ENCODE measurements at places on chromosomes 1 and 21. TPM values are rescaled to one million over a fixed set of nuclear protein-coding genes. Genes with fewer than 3 reads are reported as not detected.

The TRIM67 gene
- not detected for total RNA-seq

The FABP3 gene
- total RNA-seq: 2.7 TPM

The CLCNKB gene
- total RNA-seq: not detected

The KCNC4 gene
- 1.1 TPM for total RNA-seq

DNA sequence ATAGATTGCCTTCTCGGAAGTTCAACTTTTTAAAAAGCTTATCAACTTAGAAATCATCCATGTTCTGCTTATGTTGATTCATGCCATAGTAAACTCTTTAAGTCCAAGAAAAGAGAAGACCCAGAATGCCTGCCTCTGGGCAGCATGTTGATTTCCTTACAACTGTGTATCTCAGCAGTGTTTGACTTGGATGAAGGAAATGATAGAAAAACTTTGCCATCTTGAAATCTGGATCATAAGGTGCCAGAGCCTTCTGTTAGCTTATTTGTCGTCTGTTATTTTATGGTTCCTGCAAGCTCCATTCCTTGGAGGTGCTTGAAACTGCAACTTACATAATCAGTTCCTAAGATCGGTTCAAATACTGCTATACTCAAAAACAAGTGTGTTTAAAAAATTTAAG, 124.5 kb downstream of the ATP5PO start:
- no peak for DNase-seq

GRCh38 chr1:167799747-167800146, 78.0 kb downstream of the MPZL1 start:
- DNase-seq: no peak

GRCh38 chr1:111751906-111752575, 3.7 kb upstream of the DDX20 start:
- DNase-seq: no peak

GRCh38 chr21:36697060-36697850, 1.7 kb upstream of the SIM2 start:
- DNase-seq: no peak

GRCh38 chr1:209896346-209896745, 41.7 kb upstream of the SYT14 start:
- no peak for DNase-seq

DNA sequence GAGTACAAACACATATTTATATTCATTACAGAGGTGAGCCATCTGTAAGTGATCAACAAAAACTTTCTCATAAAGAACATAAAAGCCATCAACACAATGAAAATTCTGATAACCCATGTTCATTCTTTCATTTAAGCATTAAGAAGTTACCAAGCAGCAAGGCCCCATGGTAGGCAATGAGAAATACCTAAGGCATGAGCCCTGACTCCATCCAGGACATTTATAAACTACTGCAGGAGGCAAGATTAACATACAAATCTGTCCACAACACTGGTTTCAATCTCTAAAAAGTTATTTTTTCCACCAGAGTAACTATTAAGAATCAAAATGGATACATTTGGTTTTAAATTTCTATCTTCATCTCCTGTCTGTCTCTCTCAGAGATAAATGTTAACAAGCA, 76.1 kb downstream of the SIPA1L2 start:
- DNase-seq: no peak

- no peak for DNase-seq
These were observed 38.8 kb upstream of the FAM3B start for GRCh38 chr21:41277846-41278245.

DNA sequence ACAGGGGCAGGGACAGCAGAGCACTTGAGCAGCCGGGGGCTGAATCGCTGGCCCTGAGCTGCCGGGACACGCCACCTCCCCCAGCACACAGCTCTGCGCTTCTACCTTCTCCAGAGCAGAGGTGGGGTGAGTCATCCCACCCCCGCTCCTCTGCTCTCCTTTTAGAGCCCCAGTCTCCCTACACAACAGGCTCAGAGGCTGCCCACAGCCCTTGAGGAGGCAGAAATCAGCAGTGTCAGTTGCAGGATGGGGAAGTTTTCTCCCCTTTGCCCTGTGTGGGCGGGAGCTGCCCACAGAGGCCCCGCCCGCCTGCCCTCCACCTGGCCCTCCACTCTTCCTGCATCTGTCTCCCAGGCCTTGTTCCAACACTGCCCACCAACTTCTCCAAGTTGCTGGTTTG, 94.6 kb downstream of the STUM start:
- no peak for DNase-seq

DNA sequence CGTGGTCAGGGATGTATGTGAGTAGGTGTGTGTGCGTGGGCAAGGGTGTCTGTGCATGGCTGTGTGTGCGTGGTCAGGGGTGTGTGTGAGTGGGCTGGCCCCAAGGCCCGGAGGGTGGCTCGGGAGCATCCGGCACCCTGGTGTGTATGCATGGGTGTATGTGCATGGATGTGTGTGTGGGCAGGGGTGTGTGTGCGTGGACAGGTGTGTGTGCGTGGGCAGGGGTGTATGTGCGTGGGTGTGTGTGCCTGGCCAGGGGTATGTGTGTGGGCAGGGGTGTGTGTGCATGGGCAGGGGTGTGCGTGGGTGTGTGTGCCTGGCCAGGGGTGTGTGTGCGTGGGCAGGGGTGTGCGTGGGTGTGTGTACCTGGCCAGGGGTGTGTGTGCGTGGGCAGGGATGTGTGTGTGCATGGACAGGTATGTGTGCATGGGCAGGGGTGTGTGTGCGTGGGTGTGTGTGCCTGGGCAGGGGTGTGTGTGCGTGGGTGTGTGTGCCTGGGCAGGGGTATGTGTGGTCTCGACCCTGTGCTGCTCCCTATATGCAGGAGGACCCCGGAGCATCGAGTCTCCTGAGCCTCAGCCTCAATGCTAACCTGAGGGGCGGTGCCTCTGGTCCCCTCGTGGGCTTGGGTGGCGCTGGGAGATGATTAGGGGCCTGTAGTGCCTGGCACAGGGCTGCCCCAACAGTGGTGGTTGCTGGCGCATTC, 16.3 kb downstream of the ARHGEF16 start:
- no peak for DNase-seq

GRCh38 chr1:208604295-208604694, 360.1 kb upstream of the PLXNA2 start:
- no peak for DNase-seq

Measured in right lobe of liver (tissue), 6 donors.